Breast epithelium (tissue), 4 donors: ENCODE measurements at places on chromosomes 13 and 19.

- DNase-seq, result no peak
Measured at GRCh38 chr19:45826934-45827333, 11.8 kb upstream of the RSPH6A start.

DNA sequence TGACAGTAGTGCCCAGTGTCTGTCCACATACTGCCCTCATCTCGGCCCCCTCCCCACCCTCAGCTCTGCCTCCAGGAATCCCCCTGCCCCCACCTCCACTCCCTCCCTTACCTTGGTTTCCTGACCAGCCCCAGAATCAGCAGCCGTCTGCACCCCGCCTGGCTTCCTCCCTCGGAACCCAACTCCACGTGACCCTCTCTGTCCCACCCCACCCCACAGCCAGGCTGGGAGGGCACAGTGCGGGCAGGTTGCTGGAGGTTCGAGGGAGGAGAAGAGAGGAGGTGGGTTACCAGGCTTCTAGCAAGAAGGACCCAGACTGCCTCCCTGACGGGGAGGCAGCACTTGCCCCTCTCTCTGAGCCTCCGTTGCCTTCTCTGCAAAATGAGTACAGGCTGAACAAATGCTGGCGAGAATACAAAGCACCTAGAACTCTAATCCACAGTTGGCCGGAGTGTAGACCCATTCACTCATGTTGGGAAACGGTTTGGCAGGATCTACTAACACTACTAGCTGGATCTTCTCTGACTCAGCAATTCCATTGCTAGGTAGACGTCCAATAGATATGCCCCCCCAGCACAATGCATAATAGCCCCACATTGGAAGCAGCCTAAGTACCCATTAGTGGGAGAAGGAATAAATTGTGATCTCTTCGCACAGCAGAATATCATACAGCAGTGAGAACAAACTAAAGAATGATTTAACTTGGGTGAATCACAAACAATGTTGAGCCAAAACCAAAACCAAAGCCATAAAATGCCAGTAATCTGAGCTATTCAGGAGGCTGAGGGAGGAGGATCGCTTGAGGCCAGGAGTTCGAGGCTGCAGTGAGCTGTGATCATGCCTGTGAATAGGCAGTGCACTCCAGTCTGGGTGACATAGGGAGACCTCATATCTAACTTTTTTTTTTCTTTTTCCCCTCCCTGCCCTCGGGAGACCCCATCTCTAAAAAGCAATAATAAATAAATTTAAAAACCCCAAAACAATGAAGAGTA lies at the start of gene RASAL3:
Gene RASAL3, minus strand, starts transcription at position 151 of the 992 bp plus-strand sequence. CDS start 186 bp downstream, outside the sequence.
- DNase-seq, result no peak

DNA sequence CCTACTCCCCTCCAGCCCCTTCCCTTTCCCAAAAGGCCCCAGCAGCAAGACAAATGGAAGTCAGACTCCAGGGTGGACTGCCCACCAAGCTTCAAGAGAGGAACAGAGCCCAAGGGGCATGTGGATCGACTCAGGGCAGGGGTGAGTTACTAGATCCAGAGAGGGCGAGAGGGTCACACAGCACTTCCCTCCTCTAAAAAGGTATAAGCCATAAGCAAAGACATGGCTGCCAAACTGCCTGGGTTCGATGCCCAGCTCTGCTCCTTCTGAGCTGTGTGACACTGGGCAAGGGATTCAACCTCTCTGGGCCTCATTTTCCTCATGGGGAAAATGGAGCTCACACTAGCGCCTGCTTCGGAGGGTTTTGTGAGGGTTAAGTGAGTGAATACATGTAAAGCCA lies 3.8 kb downstream of the PPP1R14A start:
- no peak for DNase-seq

- DNase-seq, result no peak
Measured at GRCh38 chr13:110361365-110361911, 54.4 kb downstream of the COL4A2 start.

DNA sequence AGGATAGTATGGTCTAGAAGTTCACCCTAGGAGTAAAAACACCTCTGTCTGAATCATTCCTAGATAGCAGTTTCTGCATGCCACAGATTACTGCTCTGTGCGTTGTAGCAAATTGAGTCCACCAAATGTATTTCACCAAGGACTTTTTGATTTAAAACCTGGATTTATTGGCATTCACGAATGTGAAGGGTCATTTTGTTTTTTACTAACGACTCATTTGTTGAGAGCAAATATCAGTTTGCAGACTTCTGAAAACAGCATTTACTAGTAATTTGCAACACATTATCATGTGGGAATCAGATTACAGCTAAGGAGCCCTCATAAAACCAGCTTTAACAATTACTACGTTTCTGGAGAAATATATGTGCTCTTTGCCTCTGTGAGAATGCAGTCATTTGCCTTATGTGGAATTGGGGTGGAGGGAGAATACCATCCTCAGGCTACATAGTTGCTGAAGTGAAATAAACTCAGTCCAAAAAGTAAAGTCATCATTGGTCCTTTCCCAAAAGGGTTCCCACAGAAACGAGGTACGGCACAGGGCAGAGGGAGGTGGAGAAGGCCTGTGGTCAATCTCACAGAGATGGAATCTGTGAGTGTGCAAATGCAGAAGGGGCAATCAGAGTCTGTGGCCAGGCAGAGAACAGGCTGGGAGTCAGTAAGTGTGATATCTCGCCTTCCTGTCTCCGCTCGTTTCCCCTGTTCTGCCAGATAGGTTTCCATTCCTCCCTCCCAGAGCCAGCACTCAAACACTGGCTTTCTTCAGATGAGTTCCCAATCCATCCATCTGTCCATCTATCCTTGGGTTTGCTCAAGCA lies 63.1 kb downstream of the DLEU7 start:
- no peak for DNase-seq

- DNase-seq, result no peak
Measured at GRCh38 chr19:1053176-1054101, 13.5 kb upstream of the ARHGAP45 start.

- no peak for DNase-seq
Measured at GRCh38 chr19:33275933-33276619, 26.3 kb downstream of the CEBPA start.

GRCh38 chr13:112065867-112066623 lies 904 bp upstream of the SOX1 start:
- DNase-seq, result no peak

DNA sequence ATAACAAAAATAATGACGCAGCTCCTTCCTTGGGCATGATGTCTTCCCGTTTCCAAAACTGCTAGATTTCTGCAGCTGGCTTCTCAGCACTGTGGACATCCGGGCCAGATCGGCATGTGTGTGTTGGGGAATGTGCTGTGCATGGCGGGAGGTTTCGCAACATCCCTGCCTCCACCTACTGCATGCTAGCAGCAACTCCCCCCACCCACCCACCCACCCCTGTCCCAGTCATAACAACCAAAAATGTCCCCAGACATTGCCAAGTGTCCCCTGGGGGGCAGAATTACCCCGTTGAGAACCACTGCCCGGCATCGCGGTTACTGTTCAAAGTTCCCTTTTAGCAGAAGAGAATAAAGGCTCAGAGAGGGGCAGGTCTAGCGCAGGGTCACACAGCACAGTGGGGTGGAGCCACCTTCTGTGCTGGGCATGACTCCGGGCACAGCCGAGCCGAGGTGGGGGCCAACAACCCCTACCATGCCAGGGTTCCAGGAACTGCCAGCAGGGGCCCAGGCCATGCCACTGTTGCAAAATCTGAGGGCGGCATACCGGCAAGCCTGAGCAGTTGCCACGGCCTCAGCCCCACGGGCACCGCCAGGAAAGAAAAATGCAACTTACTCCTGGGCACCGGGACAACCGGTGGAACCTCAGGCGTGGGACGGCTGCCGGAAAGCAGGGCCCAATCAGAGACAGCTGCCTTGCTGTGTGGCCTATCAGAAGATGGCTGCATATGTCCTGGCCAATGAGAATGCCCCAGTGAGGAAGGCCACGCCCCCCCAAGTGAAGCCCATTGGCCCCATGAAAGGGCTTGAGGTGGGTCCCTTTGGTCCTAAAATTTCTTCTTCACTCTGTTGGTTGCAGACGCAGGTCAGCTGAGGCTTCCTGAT lies 22.5 kb upstream of the NFIC start:
- peak; percentile 97 for DNase-seq

- DNase-seq, result no peak
Measured at GRCh38 chr13:22837980-22838647, 342.7 kb upstream of the SGCG start.

GRCh38 chr19:14474827-14475226 lies 327 bp downstream of the PTGER1 start:
- DNase-seq, result no peak

DNA sequence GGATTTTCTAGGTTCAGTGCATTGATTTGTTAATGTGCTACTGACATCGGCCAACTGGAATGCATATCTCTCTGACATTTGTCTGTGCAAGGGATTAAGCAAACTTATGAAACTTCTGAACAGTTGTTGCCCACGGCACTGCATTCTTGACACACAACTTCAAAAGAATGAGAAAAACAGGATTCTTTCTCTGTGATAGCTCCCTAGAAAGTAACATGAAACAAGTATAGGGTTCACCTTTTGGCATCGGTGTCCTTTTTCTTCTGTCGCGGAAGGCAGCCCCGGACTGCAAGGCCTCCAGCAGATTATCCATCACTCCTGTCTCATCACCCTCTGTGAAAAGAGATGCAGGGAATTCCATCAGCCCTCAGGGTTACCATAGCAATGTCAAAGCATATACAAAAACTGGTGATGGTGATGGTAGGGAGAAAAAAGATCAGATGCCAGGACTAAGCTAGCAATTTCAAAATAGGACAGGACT lies 389.2 kb downstream of the DIAPH3 start:
- no peak for DNase-seq

DNA sequence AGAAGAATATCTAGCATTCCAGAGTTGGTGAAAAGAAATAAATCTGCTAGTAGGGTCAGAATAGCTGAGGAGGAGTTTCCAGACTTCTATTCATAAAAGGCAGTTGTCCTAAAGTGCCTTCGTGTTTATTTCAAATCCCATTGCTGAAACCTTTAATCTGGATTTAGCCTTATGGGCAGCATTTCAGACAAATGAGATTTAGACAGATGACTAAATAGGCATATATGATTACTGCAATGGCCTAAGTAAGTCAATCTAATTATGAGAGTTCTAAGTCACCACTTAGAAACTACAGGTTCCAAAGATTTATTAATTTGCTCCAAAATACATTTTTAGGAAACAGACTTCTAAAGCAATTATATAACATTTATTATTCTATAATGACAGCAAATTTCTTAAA lies 368.7 kb downstream of the LIG4 start:
- DNase-seq, result no peak

DNA sequence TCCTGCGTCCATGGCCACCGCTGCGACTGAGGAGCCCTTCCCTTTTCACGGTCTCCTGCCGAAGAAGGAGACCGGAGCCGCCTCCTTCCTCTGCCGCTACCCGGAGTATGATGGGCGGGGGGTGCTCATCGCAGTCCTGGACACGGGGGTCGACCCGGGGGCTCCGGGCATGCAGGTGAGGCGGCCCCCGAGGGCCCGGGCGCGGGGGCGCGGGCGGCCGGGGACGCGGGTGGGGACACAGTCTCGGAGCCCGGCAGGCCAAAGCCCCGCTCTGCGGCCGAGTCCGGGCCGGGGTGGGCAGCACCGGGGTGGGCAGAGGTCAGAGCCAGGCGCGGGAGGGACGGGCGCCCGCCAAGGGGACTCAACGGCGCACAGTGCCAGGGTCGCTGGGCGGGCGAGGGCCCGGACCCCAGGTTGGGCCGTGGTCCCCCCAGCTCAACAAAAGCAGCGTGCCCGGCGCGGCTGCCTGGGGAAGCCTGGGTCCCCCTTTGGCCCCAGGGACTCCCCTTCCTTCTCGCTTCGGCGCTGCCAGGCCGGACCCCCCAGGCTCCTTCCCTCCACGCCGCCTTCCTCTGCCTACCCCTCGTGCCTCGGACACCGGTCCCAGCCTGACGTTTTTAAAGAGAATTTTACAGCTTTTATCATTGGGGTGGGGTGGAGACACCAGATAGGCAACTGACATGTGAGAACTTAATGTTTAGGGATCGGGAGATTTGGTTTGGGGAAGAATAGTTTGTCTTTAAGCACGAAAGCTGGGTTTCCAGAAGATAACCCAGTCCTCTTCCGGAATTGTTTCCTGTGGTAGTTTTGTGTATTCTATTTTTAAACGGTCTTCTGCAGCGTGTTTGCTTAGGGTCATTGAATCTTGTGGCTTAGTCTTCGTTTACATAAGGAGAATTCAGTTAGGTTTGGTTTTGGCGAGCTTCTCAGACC lies 509 bp downstream of the TPP2 start:
- no peak for DNase-seq

GRCh38 chr13:29850213-29850898 lies at the start of gene UBL3:
TSS of gene UBL3 (minus strand) at chr13:29850617. CDS start at chr13:29849538, 1,079 bp downstream.
- peak; percentile 97 for DNase-seq

- no peak for DNase-seq
Measured at GRCh38 chr13:108494991-108495645, 134.3 kb upstream of the MYO16 start.

- DNase-seq, result no peak
Measured at GRCh38 chr19:13262450-13262849, 112.2 kb downstream of the IER2 start.

DNA sequence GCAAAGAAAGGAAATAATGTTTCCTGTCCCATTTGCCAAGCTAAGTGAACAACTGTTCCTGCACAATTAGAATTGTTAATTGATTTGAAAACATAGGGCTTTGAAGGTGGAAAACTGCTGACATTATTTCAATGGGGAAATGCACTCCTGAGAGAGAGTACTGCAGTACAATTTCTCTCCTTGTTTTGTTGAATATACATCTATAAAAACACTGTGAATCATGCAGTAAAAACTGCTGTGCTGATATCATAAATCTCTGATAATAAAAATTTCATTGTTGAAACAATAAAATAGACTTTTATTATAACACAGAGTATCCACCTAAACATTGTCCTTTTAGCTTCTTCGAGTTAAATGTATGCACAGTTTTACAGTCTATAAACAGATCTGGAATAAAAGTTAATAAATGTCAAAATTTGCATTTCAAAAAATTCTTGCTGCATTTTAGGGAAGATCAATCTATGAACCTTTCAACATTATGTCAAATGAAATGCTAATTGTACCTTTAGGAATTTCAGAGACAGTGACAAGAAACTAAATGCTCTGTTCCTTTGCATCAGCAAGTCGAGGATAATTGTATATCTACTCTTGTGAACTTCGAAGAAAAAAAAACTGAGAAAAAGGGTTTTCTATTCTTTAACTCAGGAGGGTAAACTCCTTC lies 328.2 kb upstream of the DACH1 start:
- DNase-seq, result no peak

DNA sequence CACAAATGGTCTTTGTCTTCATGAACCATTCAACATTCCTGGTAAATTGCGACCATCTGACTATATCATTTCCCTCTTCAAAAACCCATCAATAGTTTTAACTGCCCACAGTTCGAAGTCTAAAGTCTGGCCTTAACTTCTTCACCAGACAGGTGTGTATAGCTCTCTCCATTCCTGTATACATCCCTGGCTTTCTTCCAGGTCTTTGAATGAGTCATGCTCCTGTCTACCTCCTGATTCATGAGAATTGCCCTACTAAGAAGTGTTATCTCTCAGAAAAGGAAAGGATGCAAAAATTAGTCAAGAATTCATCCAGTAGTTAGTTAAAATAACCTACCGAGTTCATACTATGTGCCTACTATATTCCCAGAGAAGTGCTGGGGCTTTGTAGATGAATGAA lies 225.0 kb downstream of the TBC1D4 start:
- no peak for DNase-seq
